NCI-H526 (cell line): ENCODE measurements at places on chromosomes 2 and 18.

- no peak for DNase-seq
Observed at GRCh38 chr2:43879261-43879660, 40.5 kb downstream of the ABCG8 start.

GRCh38 chr2:69428981-69429380, 8.3 kb downstream of the NFU1 start:
- DNase-seq, result no peak

- DNase-seq, result no peak
Observed at GRCh38 chr2:55176094-55176415, 56.0 kb downstream of the CLHC1 start.

DNA sequence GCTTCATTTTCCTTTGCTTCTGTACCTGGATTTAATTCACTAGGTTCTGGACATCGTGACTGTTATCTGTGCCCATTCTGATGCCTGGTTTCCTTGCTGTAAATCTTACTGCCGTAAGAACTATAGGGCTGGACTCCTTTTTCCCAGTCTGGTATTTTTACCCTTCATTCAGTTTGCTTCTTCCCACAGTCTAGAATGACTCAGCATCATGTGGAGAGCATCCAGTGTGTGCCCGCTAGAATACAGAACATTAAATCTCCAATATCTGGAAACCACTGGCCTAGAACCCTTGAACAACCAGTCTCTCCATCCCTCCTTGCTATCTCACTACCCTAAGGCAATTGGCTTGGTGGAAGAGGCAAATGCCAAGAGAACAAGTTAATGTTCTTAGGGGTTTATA, 1075.4 kb upstream of the ZEB2 start:
- DNase-seq, result no peak

- no peak for DNase-seq
Observed at GRCh38 chr2:108993095-108993937, 4.3 kb upstream of the EDAR start.

GRCh38 chr2:103991591-103991990, 862.3 kb upstream of the POU3F3 start:
- DNase-seq, result no peak

DNA sequence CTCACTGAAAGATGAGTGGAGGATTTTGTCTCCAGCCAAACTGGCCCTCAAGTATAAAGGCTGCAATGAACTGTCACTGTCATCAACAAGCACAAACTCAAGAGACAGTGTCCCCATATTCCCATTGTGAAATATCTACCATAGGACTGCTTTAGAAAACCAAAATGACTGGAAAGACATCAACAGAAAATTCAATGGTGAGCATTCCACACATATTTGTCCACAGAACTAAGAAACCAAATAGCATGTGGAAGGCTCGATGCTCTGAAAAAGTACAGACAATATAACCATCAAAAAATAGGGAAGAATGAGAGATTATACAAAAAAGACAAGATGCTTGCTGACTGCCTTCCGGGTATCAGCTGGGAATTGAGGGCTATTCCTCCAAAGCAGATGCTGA, 37.6 kb downstream of the TGFBRAP1 start:
- no peak for DNase-seq

- DNase-seq, result no peak
Observed at GRCh38 chr2:239322416-239323086, 78.3 kb downstream of the HDAC4 start.

DNA sequence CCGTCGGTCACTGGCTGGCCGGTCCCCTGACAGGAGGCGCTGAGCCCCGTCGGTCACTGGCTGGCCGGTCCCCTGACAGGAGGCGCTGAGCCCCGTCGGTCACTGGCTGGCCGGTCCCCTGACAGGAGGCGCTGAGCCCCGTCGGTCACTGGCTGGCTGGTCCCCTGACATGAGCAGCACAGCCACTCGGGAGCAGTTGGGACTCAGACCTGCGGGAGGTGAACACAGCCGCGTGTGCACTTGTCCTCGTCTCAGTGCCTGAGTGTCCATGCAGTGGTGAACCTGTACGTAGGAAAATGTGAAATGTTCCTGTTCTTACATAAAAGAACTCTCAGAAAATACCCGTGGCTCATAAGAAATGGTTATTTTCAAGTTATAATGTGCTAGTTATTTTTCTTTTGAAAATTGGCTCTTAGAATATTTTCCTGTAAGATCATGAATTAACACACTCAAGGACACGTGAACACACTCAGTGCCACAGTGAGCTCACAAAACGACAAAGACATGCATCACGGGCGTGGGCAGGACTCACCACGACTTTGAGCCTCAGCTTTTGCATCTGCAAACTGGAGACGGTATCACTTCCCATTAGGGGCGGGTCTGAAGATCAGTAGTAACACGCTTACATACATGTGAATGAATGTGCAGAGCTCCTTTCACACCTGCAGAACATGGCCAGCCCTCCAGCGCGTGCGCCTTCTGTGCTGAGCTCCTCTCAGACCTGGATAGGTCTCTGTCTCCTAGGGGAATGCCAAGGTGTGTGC, 21.1 kb upstream of the NFATC1 start:
- no peak for DNase-seq

DNA sequence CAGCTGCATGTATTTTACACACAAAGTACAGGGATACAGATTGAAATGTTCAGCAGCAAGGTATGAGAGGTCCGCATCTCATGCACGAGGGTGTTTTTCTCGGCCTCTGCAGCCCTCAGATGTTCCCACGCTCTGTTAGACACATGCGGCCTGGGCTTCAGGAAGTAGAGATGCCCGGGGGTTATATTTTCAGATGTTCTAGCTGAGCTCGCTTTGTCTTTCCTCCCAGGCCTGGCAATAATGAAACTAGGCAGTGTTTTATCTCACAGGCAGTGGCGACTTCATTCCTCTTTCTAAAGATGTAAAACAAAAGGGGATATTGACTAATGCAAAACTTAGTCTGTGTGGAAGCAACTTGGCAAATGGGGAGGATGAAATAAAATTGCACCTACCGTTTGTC, 190.7 kb downstream of the GBX2 start:
- DNase-seq, result no peak

DNA sequence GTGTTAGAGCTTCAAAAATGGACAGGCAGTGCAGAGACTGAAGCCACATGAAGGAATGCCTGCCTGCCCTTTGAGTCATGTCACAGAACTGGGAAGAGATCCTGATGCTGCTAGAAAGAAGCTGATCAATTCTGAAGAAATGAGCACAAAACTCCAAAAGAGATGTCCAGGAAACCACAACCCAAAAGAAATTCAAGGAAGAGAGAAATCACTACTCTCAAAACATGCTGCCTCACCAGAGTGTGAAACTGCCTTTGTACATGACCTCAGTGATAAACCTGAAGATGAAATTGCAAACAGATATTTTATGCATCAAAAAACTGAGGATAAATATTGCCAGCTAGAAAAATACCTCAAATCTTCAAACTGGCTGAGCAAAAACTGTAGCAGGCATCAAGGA, 20.5 kb downstream of the USP40 start:
- no peak for DNase-seq

GRCh38 chr2:148623086-148623485, 21.5 kb upstream of the EPC2 start:
- DNase-seq, result no peak

DNA sequence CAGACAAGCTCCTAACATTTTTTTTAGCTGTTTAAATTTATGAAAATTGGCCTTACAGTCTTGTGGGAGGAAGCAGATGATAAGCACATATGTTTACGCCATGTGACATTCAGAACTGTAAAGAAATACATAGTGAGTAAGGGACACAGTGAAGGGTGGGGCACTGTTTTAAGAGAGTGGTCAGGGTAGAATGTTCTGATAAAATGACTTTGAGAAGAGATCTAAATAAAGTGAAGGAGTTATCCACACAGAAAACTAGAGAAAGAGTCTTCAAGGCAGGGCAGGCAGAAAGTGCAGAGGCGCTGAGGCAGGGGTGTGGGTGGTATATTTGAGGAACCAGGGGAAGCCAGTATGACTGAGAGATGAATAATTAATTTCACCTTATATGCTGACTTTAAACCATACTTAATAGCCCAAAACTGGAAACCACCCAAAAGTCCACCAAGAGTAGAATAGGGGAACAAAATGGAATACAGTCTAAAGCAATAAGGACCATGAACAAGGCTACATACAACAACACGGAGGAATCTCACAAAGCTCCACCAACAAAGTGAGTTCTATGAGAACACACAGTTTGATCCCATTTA, 8.6 kb downstream of the MREG start:
- DNase-seq, result no peak

DNA sequence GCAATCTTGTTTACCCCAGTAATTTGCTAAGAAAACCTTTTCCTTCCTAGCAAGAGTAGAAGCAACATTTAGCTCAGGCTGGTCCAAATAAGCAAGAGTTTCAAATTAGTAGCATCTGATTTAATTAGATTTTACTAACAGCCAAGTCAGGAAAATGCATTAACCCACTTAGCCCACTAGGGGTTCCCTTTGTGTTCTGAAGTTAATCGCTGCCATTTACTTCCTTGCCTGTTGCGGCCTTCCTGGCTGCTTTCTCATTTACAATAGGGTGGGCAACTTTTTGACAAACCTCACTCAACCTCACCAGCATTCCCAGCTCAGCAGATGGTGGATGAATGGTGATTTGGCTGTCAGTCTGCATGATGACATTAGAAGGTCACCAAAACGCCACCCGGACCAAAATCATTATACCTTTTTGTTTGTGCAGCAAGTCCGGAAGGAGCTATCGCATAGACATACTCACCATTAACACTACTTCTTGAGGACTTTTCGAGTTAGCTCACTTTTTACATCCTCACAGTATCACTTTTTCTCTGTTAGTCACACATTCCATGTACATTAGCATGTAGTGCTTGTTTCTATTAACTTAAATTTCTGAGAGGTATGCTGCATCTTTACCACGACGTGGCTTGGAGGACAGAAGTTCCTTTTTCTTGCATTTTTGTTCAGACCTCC, 101.5 kb upstream of the SETBP1 start:
- DNase-seq, result no peak

DNA sequence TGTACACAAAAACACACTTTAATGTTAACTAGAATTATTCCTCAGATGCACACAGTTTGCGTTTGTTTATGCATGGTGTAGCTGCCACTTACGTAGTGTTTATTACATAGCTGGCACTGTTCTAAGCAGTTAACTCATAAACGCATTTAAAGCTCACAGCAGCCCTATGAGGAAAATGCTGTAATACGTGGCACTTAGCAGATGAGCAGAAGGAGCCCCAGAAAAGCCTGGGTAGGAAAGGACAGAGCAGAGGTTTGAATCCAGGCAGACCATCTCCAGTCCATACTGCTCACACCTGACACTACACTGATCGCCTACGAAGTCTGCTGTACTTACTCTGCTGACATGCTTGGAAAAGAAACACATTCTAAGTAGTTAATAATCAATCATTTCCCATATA, 66.6 kb downstream of the BCL2 start:
- DNase-seq, result no peak

DNA sequence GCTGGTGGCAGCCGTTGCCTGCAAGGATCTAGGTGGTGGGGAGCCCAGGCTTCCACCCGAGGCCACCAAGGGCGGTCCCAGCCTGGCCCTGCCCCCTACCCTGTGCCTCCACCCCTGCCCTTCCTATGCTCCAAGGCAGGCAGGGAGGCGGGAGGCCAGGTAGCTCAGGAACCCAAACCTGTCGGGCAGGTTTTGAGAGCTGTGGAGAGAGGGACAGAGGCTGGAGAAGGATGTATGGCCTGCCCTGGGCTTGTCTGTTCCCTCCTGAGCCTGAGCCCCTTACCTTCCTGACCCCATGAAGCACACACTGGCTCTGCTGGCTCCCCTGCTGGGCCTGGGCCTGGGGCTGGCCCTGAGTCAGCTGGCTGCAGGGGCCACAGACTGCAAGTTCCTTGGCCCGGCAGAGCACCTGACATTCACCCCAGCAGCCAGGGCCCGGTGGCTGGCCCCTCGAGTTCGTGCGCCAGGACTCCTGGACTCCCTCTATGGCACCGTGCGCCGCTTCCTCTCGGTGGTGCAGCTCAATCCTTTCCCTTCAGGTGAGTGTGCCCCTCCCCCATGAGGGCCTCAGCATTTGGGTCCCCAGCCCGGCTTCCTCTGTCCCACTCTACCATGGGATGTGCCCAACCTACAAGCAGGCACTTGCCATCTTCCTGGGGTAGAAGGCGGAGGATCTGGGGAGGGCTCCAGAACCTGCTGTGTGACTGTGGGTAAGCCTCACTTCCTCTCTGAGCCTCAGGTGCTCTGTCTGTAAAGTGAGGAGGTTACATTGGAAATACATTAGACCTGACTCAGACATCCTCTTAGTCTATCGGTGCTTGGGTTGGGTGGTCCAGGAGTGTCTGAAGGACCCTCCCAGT, at the start of gene PROM2:
PROM2 (plus strand) TSS at position 159 of the 860 bp plus-strand sequence; CDS start at position 296, 137 bp downstream.
- DNase-seq, result peak; percentile 89

- DNase-seq, result no peak
Observed at GRCh38 chr2:199405241-199405640, 52.5 kb downstream of the SATB2 start.

DNA sequence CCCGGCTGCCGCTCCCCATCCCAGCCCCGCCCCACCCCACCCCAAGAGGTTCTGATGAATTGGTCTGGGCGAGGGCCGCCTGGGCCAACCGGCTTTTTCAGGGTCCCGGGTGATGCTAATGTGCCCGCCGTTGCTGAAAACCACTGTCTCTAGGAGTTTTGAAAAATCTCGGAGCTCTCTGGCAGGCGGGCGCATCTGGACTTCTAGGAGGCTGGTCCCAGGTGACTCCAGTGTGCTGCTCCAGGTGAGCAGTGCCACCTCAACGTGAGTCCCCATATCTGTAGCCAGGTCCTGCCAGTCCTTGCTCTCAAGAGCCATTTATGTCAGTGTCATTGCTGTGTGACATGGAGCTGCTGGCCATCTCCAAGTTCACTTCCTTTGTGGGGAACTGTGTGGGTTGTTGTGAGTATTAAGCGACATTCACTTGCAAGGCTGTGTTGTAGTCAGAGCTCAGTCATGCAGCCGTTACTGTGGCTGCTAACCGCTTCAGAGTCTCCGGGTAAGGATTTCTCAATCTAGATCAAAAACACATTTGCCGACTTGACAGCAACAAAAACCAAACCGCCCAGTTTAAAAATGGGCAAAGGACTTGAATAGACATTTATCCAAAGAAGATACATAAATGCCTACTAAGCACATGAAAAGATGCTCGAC, at the start of gene RFX8:
RFX8 (minus strand) TSS at position 382 of the 654 bp plus-strand sequence. CDS start 8,264 bp downstream, outside the sequence.
- no peak for DNase-seq

GRCh38 chr2:240396623-240397541, 38.6 kb upstream of the GPC1 start:
- DNase-seq, result no peak

- DNase-seq, result peak; percentile 17
Observed at GRCh38 chr18:63206433-63207142, 113.0 kb downstream of the BCL2 start.

DNA sequence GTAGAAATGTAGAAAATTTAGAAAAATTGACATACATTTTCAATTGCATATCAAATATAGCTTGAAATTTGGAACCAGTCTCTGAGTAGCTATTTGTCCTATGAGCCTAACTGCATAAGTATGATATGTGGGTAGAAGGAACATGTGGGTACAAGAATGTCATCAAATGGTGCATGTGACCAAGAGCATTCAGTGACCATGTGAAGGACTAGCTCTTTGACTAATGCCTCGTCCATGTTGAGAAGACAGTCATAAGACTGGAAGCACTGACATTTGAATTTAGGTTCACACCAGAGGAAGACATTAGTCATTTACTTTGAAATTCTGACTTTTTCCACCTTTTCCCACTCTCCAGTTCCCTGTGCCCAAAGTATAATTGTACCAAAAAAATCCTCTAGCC, 12.6 kb downstream of the MRPL44 start:
- no peak for DNase-seq
